ENCODE measurements at places on chromosomes 6 and 20.

- DNase-seq = no peak
Measured at GRCh38 chr6:484746-485145, 93.2 kb downstream of the IRF4 start.

GRCh38 chr20:54476169-54477009, 996 bp downstream of the DOK5 start:
- no peak for DNase-seq

DNA sequence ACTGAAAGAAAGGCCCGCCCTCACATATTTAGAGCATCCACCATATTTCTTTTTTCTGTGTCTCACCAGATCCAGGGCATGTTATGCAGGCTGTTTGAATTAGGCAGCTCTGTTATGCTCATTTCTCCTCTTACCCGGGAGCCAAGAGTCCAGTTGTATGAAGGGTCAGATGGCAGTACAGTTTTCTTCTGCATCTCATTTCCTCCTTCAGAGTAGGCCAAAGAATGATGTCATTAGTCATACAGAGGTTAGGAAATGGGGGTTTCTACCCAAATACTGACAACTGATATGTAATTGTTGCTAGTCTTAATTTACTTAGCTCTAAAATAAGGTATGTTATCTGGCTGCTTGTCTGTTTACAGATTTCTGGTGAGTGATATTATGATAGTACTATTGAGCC, 130.8 kb downstream of the SOBP start:
- no peak for DNase-seq

GRCh38 chr20:17315407-17316231, 88.8 kb downstream of the PCSK2 start:
- DNase-seq = no peak

DNA sequence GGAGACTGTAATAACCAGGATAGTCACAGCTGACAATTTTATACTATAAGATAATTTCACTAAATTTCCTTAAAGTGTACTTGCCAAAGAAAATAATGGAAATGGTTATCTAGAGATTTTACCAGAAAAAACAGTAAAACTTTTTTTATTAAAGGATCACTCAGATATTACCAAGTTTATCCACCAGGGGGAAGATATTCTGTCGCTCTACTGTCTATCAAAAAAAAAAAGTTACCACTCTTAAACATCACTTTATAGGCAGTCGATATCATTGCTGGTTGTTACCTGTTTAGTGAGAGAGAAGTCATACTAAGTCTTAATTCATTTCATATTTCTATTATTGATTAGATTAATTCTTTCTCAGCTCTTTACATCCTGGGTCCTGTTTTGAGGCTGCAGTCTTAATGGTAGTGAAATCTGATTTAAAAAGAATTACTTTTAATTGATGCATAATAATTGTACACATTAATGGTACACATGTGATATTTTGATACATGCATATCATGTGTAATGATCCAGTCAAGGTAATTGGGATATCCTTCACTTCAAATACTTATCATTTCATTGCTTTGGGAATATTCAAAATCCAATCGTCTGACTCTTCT, 18.9 kb downstream of the L3MBTL3 start:
- no peak for DNase-seq

- no peak for DNase-seq
Measured at GRCh38 chr6:1554476-1555310, 55.0 kb upstream of the FOXC1 start.

GRCh38 chr6:33425668-33426577, 6.1 kb downstream of the SYNGAP1 start:
- peak; percentile 62 for DNase-seq

GRCh38 chr6:16239798-16240123, 1.4 kb downstream of the GMPR start:
- DNase-seq = no peak

DNA sequence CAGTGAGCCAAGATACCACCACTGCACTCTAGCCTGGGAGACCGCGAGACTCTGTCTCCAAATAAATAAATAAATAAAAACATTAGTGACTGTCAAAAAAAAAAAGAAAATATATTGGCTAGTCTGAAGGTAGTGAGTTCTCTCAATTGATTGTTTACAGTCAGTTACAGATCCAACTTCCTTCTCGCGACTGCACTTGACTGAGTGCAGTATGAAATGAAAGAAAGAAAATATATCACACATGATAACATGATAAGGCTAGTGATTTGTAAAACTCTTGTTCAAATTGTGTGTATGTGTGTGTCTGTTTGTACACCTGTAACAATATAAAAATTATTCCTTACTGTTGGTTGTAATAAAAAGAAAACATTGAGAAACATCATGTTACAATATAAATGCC, 7.9 kb downstream of the R3HDML start:
- no peak for DNase-seq

- DNase-seq = no peak
Measured at GRCh38 chr6:144879436-144879835, 594.3 kb downstream of the UTRN start.

- DNase-seq = no peak
Measured at GRCh38 chr6:2976571-2977085, 5.3 kb upstream of the SERPINB6 start.

GRCh38 chr20:43043887-43044286, 145.8 kb downstream of the PTPRT start:
- no peak for DNase-seq

- peak; percentile 25 for DNase-seq
Measured at GRCh38 chr20:51452091-51452613, 90.4 kb downstream of the NFATC2 start.

DNA sequence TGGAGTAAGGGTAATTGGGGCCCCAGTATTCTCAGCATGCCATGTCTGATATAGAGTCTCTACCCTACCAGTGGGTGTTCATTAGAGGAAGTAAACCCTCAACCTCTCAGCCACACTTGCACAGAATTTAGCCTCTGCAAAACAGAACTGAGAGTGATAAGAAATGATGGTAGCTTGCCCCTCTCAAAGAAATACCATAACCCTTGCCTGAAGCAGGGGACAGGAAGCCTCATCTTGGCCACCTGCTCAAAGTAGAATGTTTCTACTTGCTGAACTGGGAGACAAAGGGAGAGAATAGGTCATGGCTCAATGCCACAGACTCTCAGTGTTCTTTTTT, 33.7 kb downstream of the SPTLC3 start:
- DNase-seq = no peak

GRCh38 chr6:159212028-159212427, 42.8 kb downstream of the FNDC1 start:
- DNase-seq = no peak
